ENCODE measurements at places on chromosomes 7 and 10. TPM values are rescaled to one million over a fixed set of nuclear protein-coding genes. Genes with fewer than 3 reads are reported as not detected.

Gene RPEL1
- total RNA-seq, result not detected

Gene LBX1
- 3.3 TPM for total RNA-seq

Gene GPR15LG
- not detected for total RNA-seq

Gene MLXIPL
- 0.13 TPM for total RNA-seq

Gene SLC18A2
- total RNA-seq, result 0.35 TPM

Gene EBF3
- total RNA-seq, result 33.6 TPM

Gene C10orf143
- total RNA-seq, result 1.1 TPM

Gene AKR1C4
- not detected for total RNA-seq

Gene AGAP5
- total RNA-seq, result 6.3 TPM

Gene BMPR1A
- total RNA-seq, result 61.4 TPM

Data from muscle of leg (tissue), 16 donors.